NCI-H460 (cell line): ENCODE measurements at places on chromosomes 2 and 18. TPM values are rescaled to one million over a fixed set of nuclear protein-coding genes. Genes with fewer than 3 reads are reported as not detected.
A peak's percentile ranks its signal among the peaks of the same experiment; 100 is the strongest.

GRCh38 chr2:146131785-146132184, 1611.9 kb upstream of the ZEB2 start:
- DNase-seq = no peak

DNA sequence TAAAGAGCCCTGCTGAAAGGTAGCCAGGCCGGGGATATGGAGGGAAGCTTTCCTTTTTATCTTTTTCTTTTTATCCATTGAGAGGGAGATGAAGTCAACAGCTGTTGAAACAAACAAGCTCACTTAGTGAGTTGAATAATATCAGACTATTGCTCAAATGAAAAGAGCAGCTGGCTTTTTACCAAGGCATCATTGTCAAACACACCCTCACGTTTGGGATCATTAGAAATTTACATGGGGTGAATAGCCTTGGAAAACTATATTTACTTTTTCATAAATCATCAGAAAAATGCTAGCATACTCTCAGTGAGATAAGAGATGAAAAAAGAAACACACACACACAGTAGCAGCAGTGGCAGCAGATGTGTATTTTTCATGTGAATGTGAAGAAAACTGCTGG, 71.5 kb upstream of the HNMT start:
- DNase-seq = no peak

Gene PRSS56
- total RNA-seq = not detected in 2 replicates

Gene CD226
- total RNA-seq = 41.8 and 45.5 TPM in 2 replicates

DNA sequence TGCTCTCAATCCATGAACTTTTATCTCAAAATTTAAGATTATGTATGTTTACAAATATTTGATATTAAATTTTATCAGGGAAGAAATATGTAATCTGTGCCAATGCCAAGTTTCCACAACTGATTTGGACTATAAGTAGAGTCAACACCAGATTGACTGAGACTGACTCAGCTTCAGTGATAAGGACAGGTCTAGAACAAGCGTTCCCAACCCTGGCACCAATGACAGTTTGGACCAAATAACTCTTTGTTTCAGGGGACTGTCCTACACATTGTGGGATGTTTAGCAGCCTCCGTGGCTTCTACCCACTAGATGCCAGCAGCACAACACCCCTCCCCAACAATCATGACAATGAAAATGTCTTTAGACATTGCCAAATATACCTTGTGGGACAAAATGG, 165.3 kb downstream of the THADA start:
- DNase-seq = no peak

Gene PFN4
- total RNA-seq = 0.77 and 1.6 TPM in 2 replicates

GRCh38 chr18:61771861-61772260, 120.9 kb downstream of the RNF152 start:
- no peak for DNase-seq

DNA sequence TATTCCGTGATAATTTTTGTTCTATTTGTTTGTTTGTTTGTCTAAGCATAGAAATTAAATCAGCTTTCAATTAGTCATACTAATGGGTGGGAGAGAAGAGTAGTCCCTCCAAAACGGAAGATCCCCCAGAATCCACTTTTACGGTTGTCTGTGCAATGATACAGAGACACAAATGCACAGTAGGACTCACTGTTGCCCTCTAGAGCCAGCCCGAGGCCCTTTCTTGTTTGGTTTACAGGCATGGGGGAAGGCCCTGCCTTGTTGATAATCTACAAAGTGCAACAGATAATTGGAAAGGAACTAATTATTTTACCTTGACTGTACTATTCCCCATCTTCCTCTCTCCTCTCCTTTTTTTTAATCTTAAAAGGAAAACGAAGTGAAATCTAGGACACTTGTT, 121.1 kb downstream of the ACOXL start:
- peak; percentile 42 for DNase-seq

DNA sequence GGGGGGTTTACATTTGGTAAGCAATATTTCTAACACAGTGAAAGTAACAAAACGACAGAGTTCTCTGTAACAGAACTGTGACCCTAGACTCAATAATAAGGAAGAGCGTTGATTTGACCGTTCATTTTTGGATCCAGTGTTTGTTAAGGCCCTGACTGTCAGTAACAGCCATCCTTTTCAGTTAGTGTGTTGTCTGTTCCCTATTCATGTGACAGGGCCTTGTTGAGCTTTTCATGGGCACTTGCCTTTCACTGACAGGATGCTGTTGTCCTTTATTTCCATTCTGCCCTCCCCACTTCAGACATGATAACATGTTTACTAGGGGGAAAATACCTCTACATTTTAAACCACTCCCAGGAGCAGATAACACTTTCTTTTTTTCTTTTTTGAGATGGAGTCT, 45.8 kb downstream of the MAP4K4 start:
- DNase-seq = no peak

GRCh38 chr2:11446733-11447248, 19.2 kb downstream of the E2F6 start:
- peak; percentile 33 for DNase-seq

GRCh38 chr18:52220062-52220591, 119.9 kb upstream of the DCC start:
- no peak for DNase-seq

Gene ACTG2
- total RNA-seq = not detected in 2 replicates

Gene CCDC88A
- 51.9 and 58.0 TPM in 2 replicates for total RNA-seq

DNA sequence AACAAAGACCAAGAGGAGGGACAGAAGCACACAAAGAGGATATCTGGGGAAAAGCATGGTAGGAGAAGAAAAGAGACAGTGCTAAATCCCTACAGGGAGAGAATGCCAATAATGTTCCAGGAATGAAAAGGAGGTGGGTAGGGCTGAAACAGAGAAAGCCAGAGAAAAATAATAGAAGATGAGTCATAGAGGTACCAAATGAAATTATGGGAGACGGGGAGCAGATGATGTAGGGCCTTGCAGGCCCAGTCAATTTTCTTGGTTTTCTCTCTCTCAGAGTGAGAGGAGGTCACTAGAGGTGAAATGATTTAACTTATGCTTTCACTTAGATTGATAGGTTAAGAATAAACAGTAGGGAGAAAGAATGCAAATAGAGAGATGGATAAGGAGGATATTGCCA, 61.5 kb downstream of the RPRM start:
- no peak for DNase-seq

- DNase-seq = no peak
Measured at GRCh38 chr2:121316986-121317385, 32.0 kb upstream of the TFCP2L1 start.

DNA sequence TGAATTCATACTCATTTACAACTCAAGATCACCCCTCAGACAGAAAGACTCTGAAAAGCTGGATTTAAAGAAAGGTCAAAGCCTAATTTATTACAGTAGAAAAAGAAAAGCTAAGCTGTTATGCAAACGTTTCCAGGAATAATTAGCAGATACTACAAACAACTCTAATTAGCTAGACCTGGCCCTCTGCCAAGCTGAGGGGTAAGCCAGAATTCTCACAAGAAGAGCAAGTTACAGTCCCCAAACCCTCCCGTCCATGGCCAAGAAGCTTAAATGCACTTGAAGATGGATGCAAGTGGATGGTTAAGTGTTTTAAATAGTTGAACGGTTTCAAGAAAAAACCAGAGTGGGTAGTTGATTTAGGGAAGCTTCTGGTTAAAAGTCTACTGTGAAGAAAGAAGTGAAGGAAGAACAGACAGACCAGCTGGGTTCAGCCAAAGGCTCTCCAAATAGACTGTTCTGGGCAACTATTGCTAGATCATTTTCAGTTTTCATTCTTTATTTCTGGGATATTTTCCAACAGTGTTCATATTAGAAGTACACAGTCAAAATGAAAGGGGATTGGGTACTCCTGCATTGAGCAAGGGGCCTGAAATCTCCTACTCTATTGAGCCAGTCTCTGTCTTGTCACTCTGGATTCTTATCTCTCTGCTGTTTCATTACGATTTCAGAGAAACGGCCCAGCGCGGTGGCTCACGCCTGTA, 4.8 kb downstream of the LMAN2L start:
- no peak for DNase-seq

Gene SFTPB
- total RNA-seq = not detected in 2 replicates

DNA sequence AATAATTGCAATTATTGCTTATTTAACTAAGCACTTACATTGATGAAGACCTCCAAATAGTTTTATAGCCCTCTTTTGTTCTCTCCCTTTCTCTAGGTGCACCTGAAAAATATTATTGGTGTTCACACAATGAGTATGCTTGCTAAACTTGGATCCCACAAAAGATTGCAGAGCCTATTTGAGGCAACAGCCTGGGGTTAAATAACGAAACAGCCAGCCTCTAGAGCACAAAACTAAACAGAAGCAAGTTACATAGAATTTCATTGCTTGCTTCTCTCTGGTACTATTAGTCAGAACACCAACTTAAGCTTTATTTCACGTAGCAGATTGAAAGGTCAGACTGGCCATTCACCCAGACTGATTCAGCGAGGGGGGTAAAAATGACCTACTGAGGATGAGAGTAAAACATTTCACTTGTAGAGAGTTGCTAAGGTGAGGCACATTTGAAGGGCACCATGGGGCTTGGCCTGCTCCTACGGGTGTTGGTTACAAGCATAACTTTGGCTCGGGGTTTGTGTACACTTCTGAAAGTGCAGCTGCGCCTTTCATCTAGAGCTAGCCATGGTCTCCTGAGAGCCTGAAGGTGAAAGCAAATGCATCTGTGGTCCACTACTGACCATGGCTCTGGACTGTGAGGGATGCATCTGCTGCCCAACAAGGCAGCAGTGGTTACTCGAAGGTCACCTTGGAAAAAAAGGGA, 225.1 kb upstream of the LRRTM1 start:
- no peak for DNase-seq

- DNase-seq = no peak
Measured at GRCh38 chr18:55401638-55402191, 186.3 kb downstream of the TCF4 start.

DNA sequence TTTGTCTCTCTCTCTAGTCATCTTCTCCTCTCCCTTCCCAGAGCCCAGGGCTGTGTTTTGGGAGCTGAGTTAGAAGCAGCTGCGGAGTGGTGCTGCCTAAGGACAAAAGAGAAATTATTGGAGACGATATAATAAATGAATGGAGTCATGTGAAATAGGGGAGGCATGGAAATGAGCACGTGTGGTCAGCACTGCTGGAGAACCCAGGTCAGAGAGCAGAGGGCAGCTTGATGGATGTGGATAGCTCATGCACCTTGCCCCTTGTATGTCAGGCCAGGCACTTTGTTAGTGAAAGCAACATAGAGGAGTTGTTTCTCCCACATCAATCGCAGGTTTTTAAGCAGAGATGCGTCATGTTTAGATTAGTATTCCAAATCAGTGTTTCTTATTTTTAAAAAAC, 15.7 kb downstream of the TTR start:
- DNase-seq = no peak

DNA sequence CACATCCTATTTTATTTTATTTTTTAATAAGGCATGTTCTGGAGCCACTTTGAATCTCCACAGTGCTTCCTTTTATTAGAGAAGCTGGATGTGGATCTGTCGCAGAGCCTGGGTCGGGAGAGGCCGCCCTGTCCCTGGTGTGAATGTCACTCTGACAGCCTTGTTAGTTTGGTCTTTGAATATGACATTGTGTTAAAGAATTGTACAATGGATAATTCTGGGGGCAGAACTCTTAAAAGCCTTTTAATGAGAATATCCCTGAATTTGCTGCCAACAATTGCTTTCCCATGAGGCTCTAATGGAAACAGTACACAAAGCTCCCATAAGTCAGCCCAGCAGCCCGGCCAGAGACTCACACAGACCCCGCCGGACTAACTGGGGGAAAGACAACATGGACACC, 82.4 kb downstream of the MTCL1 start:
- no peak for DNase-seq

- DNase-seq = no peak
Measured at GRCh38 chr2:168286535-168286934, 39.1 kb upstream of the STK39 start.

- DNase-seq = peak; percentile 87
Measured at GRCh38 chr2:27705851-27706622, 42.3 kb downstream of the SLC4A1AP start.

- no peak for DNase-seq
Measured at GRCh38 chr2:140338795-140339194, 1558.6 kb upstream of the NXPH2 start.

GRCh38 chr2:99183025-99183424, 2.0 kb downstream of the MRPL30 start:
- no peak for DNase-seq

Gene SLC5A7
- not detected in 2 replicates for total RNA-seq

DNA sequence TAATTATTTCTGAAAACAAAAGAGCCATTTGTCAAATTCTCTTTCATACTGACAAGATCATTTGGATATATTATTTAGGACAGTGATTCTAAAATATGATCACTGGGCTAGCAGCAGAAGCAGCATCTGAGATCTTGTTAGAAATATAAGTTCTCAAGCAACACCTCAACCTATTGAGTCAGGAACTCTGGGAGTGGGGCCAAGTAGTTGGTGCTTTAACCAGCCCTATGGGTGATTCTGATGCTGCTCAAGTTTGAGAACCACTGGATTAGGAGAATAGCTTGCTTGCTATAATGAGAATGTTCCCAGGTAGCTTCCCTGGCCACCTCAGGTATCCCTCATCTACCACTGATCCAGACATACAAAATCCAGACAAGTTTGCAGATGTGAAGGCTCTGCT, 466.9 kb upstream of the CELF4 start:
- no peak for DNase-seq

Gene HRH4
- total RNA-seq = 0.12 and 0.29 TPM in 2 replicates

DNA sequence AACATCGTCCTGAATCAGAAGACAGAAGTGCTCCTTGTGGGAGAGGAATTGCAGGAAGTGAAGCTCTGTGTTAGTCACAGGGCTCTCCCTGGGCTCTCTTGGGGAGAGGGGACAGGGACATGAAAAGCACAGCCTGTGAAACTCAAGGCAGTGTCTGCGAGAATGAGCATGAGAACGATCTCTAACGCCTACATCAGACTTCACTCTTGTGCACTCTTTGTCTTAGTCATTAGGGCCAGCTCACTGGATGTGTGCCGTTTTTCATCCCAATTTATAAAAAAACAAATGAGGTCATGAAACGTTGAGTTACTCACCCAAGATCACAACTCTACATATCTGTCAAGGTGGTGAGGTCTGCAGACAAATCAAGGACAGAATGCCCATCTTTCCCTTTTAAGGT, 27.0 kb upstream of the TWIST2 start:
- DNase-seq = no peak

DNA sequence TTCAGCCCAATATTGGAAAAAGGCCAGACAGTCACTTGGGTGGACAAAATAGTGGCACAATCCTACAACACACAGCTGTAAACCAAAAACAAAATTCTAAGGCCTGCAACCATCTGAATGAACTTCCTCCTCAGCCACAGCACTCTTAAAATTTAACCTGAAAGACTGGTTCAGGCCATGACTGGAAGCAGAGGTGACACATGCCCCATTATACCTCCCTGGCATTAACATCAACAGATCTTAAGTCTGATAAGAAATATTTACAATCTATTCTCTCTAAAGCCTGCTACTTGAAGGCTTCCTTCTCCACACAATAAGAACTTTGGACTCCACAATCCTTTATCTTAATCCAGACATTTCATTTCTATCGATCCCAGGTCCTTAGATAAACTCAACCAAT, 192.4 kb upstream of the LRP1B start:
- no peak for DNase-seq

DNA sequence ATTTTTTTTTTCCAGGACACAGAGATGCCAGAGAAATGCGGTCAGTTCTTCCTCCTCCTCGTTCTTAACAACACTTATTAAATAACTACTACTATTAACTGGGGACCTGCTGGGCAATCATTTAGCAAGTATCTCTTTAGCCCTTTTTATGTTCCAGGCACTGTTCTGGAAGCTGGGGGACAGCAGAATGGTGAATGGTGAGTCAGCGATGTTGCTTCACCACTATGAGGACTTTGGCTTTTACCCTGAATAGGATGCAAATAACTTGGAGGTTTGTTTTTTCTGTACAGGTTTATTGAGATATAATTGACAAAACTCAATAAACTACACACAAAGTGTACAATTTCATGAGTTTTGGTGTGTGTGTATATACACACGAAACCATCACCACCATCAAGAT, 179.9 kb upstream of the MSH6 start:
- no peak for DNase-seq
